ENCODE measurements at places on chromosomes 6 and 20.

- DNase-seq = no peak
These were observed 117.1 kb upstream of the PRND start for GRCh38 chr20:4604580-4604979.

- no peak for DNase-seq
These were observed 32.8 kb downstream of the CD164 start for GRCh38 chr6:109349419-109349987.

DNA sequence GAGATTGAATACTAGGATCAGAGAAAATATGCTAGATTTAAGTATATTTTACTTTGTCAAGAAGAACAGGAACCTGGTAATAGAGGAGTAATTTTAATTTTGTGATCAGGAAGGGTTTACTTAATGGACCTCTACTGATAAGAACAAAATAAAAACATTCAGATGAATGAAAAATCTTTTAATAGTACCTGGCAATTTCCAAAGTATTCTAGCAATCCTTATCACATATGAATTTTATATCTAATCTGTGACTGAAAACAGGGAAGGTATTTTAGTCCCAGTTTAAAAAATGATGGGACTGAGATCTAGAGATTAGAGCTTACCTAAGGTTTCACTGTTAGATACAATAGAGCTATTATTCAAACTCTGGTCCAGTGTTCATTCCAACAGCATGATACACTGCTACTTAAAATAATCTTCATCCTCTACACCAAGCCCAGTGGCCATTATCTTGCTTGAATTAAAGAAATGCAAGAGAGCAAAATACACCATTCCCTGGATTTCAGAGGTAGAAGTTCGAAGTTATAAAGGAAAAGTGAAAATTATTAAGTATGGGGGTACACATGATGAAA is 13.5 kb downstream of the SLC17A5 start:
- DNase-seq = no peak

DNA sequence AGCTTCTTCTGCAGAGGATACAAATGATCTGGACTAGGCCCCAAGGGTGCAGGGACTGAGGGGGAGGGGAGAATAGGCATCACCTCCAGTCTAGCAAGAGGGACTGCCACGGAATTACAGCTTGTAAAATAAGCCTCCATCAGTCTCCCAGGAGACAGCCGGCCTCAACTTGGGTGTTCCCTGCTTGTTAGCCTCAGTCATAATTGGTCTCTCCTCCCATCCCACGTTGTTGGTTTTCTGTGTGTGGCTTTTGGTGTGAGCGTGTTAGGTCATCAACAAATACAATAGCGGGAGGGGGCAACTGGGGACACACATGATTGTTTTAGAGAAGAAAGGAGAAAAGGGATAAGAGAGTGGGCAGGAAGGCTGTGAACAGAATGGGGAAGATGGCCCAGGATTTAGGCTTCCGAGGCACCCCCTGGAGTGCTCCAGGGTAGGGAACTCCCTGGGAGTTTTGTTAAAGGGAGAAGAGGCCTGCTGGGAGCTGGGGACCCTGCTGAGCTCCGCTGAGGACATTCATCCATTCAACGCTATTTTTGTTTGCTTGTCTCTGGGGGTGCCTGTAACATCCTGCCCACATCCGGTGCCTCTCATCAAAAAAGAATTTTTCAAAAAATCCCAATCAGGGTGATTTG is 9.2 kb downstream of the FOXA2 start:
- no peak for DNase-seq

DNA sequence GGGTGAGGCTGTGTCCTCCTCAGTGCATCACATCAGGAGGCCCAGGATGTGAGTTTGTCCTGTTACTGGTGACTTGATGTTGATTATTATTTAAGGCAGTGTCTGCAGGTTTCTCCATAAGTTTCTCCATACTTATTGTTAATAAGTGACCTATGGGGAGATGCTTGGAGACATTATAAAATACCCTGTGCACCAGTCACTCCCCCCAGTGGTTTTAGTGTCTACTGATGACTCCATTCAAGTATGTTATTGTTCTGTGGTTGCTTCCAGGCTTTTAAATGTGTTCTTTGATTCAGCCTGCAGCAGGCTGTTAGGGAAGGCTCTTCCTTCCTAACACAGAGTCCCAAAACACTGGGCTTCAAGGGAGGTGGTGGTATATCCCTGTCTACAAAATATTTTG is 14.6 kb upstream of the CST3 start:
- DNase-seq = no peak

DNA sequence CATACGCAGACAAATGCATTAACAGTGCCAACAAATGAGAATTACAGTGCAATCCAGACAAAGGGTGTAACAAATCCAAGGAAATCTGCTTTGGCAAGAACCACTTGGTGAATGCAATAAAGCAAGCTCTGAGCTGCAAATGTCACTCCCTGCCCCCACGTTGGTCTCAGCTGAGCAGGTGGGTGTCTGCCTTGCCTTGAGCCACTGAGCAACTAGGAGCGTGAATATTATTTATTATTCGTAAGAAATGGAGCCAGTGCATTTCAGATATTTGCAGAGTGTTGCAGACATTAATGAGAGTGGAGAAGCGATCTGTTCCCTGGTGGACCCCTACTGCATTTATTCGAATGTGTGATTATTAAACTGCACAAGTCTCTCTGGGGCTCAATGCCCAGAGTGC is 36.6 kb upstream of the F13A1 start:
- no peak for DNase-seq

Data from islet precursor cell (in vitro differentiated cells).